ENCODE measurements at places on chromosomes 1 and 21.

GRCh38 chr1:35726450-35727433, 8.1 kb upstream of the C1orf216 start:
- DNase-seq, result peak; percentile 59

DNA sequence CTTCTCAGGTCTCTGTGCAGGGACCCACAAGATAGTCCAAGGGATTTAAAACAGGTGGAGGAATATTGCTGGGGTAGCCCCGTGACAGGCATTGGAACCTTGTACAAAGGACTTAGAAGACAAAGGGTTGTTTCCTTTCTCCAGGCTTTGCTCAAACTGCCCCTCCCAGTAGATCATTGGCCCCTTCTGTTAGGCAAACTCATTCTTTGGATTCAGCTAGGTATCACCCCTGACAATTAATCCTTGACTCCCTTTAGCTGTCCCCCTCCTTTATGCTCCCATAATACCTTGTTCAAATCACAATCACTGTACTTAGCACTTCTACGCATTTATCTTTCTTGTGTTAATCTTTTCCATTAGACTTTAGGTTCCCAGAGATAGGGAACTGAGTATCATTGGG, 360.5 kb downstream of the KCNH1 start:
- DNase-seq, result no peak

DNA sequence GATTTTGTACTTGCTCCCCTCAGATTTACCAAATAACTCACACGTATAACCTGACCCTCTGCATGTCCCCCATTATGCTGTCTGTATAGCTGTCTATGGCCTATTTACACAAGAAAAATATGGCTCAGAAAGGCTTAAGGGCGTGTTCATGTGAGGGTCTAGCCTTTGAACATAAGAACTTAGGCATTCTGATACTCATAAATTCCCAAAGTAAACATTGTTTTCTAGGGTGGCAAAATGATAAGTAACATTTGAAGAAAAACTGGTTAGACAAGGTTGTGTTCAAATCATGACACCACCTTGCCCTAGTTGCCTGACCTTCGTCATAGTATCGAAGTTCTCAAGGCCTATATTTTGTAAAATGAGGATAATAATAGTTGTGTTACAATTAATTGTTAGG, 394.6 kb downstream of the LRRIQ3 start:
- no peak for DNase-seq

GRCh38 chr21:35163411-35163810, 114.3 kb upstream of the RUNX1 start:
- DNase-seq, result no peak

DNA sequence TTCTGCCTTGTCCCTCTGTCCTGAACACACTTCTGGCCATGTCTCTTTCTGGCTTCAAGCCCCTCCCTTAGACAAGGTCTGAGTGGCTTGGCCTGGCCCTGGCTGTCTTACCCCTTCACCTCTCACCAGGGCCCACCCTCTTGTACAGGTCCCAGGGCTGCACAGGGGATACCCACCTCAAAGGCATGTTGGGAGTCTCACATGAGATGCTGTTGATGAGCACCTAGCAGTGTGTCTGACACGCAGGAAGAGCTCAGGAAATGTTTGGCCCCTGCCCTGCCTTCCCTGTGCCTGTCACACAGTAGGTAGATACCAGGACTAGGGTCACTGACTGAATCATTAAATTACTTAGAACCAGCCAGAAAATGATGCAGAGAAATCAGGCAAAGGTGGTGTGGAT, 16.6 kb downstream of the ZNF362 start:
- no peak for DNase-seq

- no peak for DNase-seq
Measured at GRCh38 chr1:64940025-64940424, 26.3 kb downstream of the JAK1 start.

DNA sequence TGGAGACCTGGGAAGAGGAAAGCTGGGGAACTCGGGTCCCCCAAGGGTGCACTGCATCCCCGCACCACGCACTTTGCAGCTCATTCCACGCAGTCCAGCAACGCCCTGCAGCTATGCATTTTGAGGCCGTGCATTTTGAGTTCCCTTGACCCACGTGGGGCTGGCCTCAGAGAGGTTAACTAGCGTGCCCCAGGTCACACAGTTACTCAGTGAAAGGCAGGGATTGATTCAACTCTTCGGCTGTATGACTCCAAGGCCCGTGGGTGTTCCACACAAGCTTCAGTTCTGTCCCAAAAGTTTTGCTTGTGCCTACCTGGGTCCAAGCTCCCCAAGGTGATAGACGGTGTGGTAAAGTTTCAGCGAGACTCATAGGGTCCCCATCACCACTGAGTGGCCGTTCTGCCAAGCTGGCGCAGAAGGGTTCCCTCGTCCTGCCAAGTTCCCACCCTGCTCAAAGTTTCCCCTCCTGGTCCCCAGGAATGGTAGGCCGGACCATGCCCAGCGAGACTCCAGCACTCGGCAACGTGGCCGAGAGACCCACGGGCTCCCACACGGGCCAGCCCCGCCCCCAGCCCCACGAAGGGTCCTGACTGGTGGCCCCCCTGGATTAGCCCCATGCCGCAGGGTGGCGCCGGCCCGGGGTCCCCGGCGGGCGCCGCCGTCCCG, 611 bp downstream of the HSPG2 start:
- DNase-seq, result peak; percentile 62

GRCh38 chr1:85983316-85983715, 173.3 kb downstream of the COL24A1 start:
- DNase-seq, result no peak

All from right hindlimb (tissue), 1 donor.